ENCODE measurements at places on chromosomes 2 and 18.

DNA sequence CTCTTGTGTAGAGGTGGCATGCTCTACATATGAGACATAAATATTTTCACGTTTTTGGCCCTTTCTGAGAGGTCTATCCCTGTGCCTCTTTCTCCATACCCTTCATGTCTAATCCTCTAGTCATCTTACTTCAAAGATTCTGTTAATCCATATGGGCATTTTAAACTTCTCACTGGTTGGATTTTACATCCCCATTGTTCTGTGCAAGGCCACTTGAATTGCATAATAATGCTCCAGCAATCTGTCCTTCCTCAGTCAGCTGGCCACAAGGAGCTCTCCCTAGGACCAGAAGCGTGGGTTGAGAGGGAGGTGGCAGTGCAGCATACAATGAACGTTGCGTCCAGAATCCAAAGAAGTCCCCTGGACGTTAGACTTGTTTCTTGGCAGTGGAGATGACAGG, 58.2 kb downstream of the TDRD15 start:
- DNase-seq, result no peak

DNA sequence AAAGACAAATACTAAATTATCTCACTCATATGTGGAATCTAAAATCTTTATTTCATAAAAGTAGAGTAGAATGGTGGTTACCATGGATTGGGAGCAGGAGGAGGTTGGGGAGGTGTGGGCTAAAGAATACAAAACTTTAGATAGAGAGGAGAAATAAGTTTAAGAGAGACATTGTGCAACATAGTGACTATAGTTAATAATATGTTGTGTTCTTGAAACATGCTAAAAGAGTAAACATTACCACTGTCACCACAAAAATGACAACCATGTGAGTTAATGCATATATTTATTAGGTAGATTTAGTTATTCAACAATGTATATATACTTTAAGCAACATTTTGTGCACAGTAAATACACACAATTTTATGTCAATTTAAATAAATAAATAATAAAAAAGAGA, 128.5 kb upstream of the COL3A1 start:
- no peak for DNase-seq

DNA sequence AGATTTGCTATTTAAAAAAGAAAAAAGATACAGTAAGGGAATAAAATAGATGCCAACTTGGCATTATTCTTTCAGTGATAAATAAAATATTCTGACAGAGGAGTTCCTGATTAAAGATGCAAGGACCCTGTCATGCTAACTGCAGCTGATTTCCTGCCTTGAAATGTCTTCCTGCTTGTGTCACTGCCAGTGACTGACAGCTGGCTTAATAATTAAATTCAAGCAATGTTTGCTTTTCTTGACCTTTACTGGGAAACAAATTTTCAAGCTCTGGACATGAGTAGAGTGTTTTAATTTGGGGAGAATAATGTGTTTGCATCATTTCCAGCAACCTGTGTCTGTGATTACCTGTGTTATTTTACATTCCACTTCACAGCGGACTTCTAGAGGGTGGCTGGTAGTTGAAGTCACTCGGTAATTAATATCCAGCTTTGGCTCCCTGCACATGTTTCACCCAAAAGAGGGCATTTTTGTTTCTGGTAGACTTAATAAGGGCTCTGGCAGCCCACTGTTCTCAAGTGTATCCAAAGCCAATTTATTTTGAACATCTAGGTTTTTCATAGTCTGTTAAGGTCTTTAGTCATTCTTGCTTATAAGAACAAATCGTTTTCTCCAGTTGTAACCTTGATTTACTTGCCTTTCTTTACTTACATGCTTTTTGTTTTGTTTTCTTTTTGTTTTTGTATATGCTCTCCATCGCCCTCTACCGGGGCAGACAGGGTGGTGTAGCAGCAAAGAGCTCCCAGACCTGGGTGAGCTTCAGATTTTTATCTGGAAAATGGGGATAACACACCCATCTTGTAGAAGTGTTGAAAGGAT, 48.5 kb upstream of the PROKR1 start:
- peak; percentile 36 for DNase-seq

GRCh38 chr18:37322492-37323035, 243.0 kb downstream of the CELF4 start:
- DNase-seq, result no peak

DNA sequence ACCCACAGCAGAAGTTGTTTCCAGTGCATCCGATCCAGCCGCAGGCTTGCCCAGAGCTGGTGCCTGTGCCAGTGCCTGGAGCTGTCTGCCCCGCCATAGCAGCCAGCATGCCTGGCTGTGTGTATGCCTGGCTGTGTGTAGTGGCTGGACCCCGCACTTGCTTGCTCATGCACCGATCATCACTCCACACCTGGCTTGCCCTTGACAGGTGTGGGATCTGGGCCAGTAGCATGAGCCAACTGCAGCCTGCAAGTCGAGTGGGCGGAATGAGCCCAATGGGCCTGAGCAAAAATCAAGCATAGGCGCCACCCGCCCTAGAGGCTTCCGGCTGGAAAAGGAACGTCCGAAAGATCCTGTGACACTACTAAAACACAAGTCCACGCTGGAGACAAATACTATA, 74.5 kb downstream of the EPB41L3 start:
- no peak for DNase-seq

- DNase-seq, result no peak
Observed at GRCh38 chr18:30988440-30988839, 54.1 kb downstream of the DSC3 start.

DNA sequence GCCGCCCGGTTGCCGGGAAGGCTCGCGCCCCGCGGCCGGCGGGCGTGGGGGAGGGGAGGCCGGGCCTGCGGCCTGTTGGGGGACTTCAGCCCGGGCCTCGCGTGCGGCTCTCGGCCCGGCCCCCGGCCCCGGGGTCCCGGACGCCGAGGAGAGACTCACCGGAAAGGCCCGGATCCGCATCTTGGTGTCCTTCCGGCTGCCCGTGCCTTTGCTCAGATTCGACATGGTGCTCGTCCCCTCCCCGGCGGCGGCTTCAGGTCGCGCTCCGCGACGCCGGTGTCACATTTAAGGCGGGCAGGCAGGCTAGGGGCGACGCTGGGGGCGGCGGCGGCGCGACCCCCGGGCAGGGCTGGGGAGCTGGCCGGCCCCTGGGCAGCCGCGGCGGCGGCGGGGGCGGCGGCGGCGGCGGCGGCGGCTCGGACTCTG, 365 bp downstream of the CUL3 start:
- DNase-seq, result peak; percentile 29

- DNase-seq, result no peak
Observed at GRCh38 chr18:48835119-48835518, 115.6 kb downstream of the SMAD7 start.

- no peak for DNase-seq
Observed at GRCh38 chr18:9249254-9249653, 85.3 kb upstream of the TWSG1 start.

DNA sequence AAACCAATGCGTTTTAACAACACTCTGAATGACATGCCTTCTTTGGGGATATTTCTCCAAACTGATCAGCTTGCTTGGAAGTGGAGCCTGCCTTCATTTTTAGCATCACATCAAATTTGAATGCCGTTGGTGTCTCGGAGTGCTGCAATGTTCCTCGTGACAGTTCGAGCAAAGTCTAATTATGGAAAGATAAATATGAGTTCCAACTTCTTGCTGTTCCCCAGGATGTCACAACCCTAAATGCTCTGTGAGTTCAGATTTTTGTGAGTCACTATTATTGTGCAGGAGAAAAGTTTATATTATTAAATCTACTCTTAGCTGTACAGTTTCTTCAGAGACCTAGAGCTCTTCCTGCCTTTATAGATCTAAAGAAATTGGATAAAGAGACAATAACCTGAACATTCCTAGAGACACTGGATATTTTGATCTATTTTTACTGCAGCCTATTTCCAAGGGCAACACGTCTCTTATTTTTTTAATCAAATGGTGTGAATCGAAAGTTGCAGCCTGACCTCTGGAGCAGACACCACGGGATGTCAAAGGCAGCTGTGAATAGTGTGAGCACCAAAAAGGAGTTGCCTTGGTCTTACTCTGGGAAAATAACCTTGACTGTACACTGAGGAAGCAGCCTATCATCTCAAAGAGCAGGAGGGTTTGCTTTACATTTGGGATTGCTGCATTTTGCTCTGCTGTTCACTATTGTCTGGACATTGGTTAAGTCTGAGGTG, 330.1 kb downstream of the TDRD15 start:
- DNase-seq, result no peak

DNA sequence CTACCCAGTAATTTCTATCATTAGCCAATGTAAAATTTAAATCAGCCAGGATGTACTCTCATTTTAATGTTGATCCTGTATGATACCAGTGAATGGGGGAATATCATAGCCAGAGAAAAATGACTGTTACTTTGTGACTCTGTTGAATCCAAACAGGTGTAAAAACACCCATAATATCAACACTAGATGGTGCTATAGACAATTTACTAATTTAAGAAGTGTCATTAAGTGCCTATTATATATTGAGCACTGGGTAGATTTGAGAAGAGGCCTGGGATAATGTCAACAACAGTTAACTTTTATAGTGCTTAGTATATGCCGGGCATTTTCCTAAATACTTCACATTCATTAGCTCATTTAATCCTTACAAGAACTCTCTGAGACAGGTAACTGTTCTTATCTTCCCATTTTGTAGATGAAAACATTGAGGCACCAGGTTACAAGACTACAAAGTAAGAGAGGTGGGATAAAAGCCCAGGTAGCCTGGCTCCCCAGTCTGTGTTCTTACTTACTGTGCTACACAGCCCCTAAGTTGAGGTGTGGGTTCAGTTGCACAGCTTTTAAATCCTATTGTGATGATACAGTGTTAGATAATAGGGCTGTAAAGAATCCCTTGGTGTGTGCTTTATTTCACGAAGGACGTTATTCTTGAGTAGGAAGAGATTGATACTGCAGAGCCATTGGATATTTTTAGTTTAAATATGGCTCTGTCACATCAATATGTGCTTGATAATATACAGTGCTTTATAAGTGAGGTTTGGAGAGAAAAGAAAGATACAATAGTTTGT, 325.5 kb downstream of the AGPS start:
- no peak for DNase-seq

GRCh38 chr18:58321986-58322385, 278.0 kb downstream of the NEDD4L start:
- DNase-seq, result peak; percentile 31

- no peak for DNase-seq
Observed at GRCh38 chr2:134988994-134989605, 58.1 kb downstream of the MAP3K19 start.

GRCh38 chr2:157052685-157053224, 204.8 kb upstream of the GALNT5 start:
- no peak for DNase-seq

- DNase-seq, result no peak
Observed at GRCh38 chr2:164677733-164678132, 56.5 kb upstream of the GRB14 start.

- no peak for DNase-seq
Observed at GRCh38 chr2:170369894-170370293, 191.9 kb downstream of the MYO3B start.
